Hepatocyte (in vitro differentiated cells): ENCODE measurements at places on chromosomes 11 and 22.

- DNase-seq = peak; percentile 89
Measured at GRCh38 chr11:96464700-96465307, 75.0 kb downstream of the JRKL start.

DNA sequence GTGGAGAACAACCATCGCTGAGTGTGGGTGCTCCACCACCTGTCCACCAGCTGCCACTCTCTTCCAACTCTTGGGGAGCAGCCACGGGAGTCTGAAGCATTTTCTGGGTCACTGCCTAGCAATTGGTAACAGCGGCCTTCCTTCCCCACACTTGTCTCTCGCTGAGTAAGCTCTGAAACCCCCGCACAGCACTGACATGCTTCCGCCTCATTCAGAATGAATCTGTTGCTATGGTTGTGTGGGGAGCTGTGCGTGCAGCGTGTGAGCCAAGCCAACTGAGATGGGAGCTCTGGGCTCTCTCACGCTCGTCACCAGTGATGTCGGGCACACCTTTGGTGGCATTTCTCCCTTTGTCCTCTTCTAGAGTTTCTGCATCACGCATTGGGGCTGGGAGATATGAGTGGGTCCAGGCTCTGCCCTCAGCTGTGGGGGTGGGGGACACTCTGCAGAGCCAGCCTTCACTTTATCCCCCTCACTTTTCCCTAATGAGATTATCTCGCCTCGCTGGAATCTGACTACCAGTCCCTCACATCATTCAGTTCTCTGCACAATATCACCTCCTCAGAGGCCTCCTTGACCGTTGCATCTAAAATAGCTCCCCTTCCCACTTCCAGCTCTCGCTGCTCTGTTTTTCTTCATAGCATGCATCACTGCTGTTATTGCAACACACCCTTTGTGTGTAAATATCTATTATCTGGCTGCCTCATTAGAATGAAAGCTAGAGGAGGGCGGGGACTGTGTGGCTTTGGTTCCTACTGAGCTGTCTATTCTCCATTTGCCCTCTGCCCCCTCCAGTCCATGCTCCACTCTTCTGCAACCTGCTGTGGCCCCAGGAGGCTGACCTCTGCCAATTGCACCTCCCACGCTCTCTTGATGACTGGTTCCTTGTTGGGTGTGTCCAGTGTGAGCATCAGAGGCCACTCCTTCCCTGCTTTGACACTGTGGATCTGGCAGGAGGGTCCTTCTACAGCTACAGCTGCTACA is 569.9 kb upstream of the CADM1 start:
- peak; percentile 63 for DNase-seq

- DNase-seq = no peak
Measured at GRCh38 chr11:36530840-36531239, 20.8 kb upstream of the TRAF6 start.

GRCh38 chr11:119415966-119416365 is 7.0 kb downstream of the THY1 start:
- no peak for DNase-seq

DNA sequence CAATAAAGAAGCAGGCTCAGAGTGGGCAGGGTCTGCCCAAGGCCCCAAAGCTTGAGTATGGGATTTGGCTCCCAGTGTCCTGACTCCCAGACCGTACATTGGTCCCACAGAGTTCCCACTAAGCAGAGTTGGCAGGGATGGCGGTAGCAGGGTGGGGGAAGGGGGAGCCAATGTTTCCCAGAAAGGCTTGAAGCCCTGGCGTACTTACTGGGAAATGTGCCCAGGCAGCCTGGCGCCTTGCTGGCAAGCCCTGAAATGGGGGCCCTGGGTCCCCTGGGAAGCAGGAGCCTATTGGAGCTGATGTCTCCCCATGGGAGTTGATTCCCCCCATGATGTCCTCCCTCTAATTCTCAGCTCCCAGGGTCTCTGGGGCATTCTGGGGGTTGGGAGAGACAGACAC is 9.3 kb downstream of the ARHGEF17 start:
- no peak for DNase-seq

- no peak for DNase-seq
Measured at GRCh38 chr11:87022254-87022653, 15.5 kb upstream of the TMEM135 start.

- no peak for DNase-seq
Measured at GRCh38 chr11:9139628-9140357, 48.4 kb upstream of the SCUBE2 start.

- no peak for DNase-seq
Measured at GRCh38 chr11:94747146-94747545, 21.0 kb upstream of the AMOTL1 start.

- DNase-seq = no peak
Measured at GRCh38 chr11:128879817-128880216, 11.3 kb upstream of the KCNJ5 start.

DNA sequence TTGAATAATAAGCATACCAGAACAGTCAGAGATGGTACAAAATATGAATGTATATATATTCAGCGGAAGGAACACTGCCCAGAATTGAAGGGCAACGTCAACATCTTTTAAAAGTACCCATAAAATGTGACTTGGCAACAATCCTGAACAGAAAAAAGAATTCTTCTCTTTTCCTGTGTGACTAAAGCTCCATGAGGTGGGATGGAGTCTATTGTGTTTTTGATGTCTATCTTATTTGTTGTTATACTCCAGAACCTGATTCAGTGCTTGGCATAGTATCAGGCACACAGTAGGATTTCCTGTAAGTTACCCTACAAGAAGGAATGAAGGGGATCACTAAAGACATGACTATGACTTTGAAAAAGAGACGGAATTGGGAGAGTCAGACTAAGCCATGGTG is 10.3 kb downstream of the LDLRAD3 start:
- no peak for DNase-seq

DNA sequence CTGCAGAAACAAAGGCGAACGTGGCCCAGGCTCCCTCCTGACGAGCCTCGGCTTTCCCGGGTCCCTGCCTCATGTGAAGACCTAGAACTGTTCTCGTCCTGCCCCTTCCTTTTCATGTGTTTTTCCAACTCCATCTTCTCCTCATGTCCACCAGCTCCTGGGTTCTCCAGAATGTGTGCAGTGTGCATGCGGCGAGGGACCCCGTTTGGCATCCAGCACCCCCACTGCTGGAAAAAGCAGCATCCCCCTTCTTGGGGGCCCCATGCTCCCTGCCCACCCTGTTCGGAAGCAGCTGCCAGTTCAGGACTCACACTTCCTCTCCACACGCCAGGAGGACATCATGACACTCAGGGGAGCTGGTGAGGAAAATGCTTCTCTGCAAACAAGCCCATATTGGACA is 313.5 kb downstream of the BRD1 start:
- DNase-seq = no peak

DNA sequence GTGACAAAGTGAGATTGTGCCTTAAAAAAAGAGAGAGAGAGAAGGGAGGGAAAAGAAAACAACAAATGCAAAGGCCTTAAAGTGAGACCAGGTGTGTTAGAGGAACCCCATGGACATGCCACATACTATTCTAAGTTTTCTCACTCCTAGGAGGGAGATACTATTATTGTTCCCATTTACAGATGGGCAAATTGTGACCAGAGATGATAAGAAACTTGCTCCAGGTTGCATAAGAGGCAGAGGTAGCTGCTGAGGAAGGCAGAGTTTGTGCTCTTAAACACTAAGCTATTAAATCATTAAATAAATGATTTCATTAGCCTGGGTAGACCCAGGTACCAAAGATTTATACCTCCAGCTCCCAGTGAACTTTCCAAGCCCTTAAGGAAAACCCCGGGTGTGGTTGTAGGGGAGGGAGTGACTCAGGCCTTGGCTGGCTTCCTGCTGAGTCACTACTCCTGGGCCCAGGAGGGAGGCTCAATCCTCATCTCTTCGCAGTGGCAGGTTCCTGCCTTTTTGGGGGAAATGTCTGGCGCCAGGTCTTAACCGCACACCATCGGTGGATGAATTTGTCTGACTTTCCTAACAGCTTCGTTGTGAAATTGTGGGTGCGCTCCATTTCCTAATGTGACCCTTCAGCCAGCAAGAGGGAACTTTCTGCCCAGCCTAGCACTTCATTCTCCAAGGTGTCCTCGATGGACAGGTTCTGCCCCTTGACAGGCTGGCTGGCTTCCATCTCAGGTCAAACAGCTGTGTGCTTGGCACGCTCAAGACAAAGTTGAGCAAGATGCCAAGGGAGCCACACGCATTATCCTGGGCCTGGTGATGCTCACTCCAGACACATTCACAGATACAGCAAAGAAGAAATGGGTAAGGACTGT is 33.4 kb upstream of the PTPRJ start:
- DNase-seq = peak; percentile 79

- DNase-seq = peak; percentile 78
Measured at GRCh38 chr11:65225279-65226102, 36.3 kb upstream of the POLA2 start.

DNA sequence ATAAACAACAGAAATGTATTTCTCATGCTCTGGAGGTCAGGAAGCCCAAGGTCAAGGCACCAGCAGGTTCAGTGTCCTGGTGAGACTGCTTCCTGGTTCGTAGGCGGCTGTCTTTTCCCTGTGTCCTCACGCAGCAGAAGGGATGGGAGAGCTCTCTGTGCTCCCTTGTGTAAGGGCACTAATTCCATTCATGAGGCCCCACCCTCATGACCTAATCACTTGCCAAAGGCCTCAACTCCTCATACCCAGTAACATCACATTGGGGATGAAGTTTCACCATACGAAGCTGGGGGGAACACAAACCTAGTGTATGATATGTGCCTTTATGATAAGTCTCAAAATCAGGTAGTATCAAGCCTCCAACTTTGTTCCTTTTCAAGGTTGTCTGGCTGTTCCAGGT is 38.6 kb upstream of the PANX2 start:
- DNase-seq = no peak

- DNase-seq = peak; percentile 19
Measured at GRCh38 chr22:19117111-19117512, 5.1 kb downstream of the DGCR2 start.

- no peak for DNase-seq
Measured at GRCh38 chr11:16028419-16028818, 327.9 kb downstream of the SOX6 start.

- peak; percentile 48 for DNase-seq
Measured at GRCh38 chr11:134725716-134726639, 313.9 kb upstream of the B3GAT1 start.

- no peak for DNase-seq
Measured at GRCh38 chr11:69333149-69333710, 39.3 kb downstream of the MYEOV start.

DNA sequence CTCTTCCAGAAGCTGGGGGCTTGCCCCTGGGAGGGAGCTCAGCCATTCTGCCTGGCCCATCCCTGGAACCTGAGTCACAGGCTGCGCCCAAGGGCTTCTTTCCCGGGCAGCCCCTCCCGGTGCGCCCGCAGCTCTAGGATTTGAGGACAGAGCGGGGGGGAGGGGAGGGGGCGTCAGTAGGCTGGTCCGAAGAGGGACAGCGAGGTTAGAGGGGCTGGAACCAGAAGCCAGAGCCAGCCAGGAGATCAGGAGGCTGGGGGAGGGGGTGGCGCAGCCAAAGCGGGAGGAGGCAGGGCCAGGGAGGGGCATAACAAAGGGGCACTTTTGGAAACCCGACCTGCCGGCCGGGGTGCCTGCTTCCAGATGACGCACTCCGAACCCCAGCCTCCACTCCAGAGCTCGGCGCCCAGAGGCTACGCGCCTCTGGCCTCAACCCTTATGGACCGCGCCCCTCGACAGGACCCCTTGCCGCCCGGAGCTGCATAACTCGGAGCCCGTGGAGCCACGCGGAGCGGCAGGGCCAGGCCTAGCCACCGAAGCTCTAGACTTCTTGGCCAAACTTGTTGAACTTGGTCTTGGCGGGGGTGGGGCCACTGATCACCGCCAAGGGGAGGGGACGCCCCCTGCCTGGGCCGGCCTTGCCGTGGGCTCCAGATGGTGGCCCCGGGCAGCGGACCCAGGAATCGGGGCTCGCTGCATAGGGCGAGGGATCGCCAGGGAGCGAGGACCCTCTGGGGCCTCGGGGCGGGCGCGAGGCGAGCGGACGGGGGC is 744 bp downstream of the PACSIN3 start:
- DNase-seq = peak; percentile 78

GRCh38 chr11:34260072-34260575 is 97.7 kb downstream of the ABTB2 start:
- DNase-seq = no peak

DNA sequence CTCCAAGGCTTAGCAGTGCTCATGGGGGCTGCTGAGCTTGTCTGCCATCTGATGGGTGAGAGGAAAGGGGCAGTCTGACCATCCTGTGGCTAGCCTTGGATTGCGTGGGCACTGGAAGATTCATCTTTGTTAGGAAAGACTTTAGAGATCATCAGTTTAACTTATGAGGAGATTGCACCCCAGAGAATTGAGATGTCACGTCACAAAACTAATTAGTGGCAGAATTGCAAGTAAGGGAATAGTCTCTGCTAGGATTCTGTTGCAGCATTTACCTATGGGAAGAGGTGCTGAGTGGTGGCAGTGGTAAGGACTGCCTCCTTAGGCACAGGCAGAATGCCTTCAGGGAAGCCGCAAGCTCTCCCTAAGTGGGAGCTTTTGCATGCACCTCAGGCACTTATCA is 42.8 kb upstream of the HSPA8 start:
- DNase-seq = no peak

- peak; percentile 33 for DNase-seq
Measured at GRCh38 chr11:121564948-121565684, 112.3 kb upstream of the SORL1-AS1 start.

DNA sequence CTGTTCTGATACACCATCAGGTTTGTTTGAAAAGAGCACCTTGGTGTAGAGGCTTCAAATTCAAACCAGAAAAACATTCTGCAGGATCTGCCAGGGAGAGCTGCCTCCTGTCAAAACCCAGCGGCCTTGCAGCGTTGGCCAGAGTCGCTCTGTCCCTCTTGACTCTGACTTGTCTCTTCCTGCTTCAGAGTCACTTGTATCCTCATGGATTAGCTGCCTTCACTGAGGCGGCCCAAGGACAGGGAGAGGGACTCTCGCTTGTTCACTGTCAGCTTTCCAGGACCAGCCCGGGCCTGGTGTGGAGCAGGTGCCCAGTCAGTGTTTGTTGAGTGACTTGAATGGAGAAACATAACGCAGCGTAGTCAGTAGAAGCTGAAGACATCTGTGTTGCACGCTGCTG is 18.0 kb downstream of the TBC1D22A start:
- no peak for DNase-seq

- no peak for DNase-seq
Measured at GRCh38 chr11:2779499-2779980, 79.7 kb upstream of the KCNQ1OT1 start.

DNA sequence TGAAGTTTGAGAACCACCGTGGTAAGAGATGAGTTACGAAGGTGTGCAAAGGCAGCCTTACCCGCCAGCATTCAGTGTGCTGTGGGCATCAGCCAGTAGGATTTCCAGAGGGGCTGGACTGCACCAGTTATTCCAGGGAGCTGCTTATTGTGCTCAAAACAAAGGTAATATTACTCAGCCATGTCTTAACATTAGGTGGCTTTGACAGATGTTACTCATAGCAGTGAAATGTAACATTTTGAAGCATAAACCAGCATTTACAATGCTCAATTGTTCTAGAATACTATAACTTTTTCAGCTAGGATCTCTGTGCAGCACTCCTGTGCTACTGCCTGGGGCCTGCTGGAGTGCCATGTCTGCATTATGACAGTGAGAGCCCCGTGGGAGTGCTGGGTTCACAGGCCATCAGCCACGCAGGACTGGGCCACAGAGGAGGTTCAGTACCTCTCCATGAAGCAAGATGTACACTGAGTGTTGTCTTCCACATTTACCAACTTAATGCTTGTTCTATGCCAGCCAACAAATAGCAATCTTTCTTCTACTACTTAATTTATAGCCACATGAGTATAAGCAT is 238.1 kb downstream of the CADM1 start:
- DNase-seq = no peak

GRCh38 chr22:44634426-44635321 is 67.3 kb upstream of the PRR5 start:
- DNase-seq = no peak

GRCh38 chr11:99968336-99968735 is 718.8 kb upstream of the ARHGAP42 start:
- DNase-seq = no peak
